Activated CD4-positive, alpha-beta T cell treated with anti-CD3 and anti-CD28 coated beads for 1 hour (primary cell): ENCODE measurements at places on chromosomes 2 and 18.
A peak's percentile ranks its signal among the peaks of the same experiment; 100 is the strongest.

- DNase-seq = no peak
Observed at GRCh38 chr2:96577501-96577900, 40.9 kb downstream of the ARID5A start.

DNA sequence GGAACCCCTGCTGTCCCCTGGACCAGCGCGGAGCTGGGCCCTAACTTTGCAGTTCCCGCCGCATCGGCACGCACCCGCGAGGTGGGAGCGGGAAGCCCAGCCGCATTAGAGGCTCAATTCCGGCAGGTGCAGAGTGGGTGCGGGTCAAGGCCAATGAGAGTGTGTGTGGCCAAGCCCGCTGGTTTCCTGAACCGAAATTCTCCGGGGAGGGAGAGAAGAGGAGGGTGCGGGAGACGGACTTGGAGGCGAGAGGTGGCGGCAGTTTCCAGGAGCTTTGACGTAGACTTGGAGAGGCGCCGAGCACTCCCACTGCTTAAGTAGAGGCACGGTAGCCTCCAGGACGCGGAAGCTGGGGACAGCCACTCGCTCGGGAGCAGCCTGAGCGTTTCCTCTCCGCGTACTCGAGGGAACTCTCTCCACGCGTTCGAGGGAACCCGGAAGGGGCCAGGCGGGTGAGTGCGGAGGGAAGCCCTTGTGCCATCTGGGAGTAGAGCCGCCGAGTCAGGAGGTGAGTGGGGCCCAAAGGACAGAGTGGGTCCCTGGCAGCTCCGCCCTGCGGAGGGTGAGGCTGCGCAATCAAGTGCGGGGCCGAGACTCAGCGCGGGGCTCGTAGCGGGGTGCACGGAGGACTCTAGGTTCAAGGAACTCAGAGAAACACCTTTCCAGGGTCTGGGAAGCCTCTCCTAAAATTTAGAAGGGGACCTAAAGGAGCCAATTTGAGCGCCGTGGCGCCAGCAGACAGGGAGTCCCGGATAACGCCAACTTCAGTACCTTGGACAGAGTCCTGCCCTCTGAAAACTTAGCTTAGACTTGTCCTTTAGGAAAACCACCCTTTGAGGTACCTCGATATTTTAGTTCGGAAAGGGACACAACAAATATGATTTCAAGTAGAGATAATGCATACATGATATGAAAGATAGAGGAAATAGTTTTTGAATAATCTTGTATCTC lies at the start of gene FAM237A:
FAM237A (plus strand) TSS at position 413 of the 951 bp plus-strand sequence. CDS start 1,750 bp downstream, outside the sequence.
- DNase-seq = no peak

GRCh38 chr2:136407952-136408318 lies 290.0 kb upstream of the CXCR4 start:
- no peak for DNase-seq

GRCh38 chr2:176479961-176480360 lies 210.7 kb downstream of the MTX2 start:
- no peak for DNase-seq

GRCh38 chr2:67103157-67103556 lies 294.0 kb upstream of the ETAA1 start:
- no peak for DNase-seq

GRCh38 chr2:148646231-148646559 lies 1.6 kb downstream of the EPC2 start:
- DNase-seq = no peak

DNA sequence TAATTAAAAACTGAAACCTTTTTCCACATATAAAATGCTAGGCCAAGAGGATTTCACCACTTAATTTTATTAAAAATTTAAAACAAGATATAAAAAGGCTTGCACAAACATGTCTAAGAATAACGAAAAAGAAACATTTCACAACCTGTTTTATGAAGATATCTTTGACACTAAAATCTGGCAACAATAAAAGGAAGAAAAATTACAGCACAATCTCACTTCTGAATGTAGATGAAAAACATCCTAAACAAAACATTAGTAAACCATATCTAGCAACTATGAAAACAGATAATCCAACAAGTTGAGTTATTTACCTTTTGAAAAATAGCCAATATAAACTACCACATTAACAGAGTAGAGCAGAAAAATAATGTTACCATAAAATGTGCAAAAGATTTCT lies 185.4 kb upstream of the MMADHC start:
- no peak for DNase-seq

DNA sequence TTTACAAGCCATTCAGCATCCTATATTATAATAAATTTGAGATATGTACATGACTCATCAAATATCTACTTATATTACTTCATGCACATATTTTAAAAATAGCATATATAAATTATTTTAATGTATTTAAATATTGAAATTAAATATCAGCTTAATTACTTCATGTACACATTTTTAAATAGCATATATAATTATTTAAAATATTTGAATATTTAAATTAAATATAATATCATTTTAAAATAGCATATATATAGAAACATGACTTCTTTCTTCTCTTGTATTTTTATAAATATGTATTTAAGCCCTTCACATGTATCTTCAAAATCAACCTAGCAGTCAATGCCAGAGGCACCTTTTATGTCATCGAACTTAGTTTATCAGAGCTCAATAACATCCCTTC lies 298.8 kb upstream of the DSEL start:
- DNase-seq = no peak

DNA sequence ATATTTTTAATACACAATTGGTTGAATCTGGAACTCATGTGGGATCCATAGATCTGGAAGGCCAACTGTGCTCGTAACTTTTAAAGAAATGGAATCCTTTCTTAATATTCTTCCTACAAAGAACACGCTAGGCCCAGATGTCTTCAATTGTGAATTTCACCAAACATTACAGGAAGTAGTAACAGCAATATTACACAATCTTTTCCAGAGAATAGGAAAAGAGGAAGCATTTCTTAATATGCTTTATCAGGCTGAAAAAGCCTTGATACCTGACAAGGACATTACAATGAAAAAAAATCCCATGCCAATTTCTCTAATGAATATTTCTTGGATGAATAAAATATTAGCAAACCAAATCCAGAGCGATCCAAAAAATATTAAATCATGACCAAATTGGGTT lies 80.3 kb upstream of the HAAO start:
- DNase-seq = no peak

- no peak for DNase-seq
Observed at GRCh38 chr18:48605408-48605845, 66.6 kb downstream of the CTIF start.

- DNase-seq = no peak
Observed at GRCh38 chr2:118089139-118089800, 999 bp downstream of the INSIG2 start.

GRCh38 chr2:47457268-47457667 lies 54.3 kb downstream of the MSH2 start:
- DNase-seq = no peak

DNA sequence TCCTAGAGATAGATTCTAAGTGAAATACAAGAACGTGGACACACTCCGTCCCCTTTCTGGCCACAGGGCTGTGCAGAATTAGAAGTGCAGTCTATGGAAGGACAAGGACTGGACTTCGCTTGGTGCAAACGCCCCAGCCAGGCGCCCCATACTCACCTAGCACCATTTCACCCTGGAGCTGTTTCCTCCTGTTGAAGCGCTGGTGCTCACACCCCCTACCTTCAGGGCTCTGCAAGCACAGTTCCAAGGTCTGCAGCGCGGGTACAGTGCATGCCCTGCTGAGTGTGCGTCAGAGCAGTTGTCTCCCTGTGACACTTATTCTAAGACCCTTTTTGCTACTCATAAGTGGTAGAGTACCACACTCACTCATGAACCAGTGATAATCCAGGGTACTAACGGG lies 3.0 kb downstream of the HPCAL1 start:
- DNase-seq = peak; percentile 38

GRCh38 chr2:54065411-54065810 lies 50.0 kb upstream of the ACYP2 start:
- no peak for DNase-seq

DNA sequence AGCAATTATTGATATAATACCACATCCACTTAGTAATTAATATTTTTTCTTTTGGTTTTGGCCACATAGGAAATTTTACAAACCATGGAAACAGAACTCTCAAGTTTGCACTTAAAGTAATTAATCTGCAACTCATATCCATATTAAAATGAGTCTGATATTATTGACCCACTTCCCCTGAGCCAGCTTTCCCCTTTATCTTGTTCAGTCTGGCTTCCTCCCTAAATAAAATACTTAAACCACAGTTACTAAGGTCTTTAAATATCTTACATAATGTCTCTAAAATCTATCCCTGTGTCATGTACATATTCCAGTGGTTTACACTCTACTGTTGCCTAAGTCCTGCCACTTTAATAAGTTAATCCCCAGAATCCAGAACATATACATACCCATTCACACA lies 564.9 kb upstream of the FSHR start:
- no peak for DNase-seq

DNA sequence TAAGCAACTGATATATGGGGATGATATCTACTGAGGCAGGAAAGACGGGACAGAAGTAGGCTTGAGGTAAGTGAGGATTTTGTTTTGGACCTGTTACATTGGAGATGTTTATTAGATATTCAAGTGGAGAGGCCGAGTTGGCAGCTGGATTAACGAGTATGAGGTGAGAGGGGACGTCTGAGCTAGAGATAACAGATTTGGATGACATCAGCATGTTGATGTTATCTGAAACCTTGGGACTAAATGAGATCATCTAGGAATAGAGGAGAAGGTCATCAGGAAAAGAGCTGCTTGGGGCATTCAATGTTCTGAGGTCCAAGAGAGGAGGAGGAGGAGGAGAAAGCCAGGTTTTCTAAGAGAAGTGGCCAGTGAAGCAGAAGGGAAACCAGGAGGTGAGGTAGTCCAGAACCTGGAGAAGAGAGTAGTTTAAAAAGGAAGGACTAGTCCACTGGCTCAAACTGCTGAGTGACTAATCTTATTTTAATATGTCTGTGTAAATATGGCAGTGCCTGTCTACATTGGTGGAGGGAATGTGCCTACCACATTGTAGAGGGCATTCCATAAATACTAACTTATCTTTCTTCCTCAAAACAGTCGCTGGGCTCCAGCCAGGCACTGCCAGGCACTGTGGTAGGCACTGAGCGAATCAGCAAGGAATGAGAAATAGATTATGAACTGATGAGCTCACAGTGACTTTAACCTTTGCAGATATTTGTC lies 488.3 kb downstream of the DLGAP1 start:
- no peak for DNase-seq

- DNase-seq = no peak
Observed at GRCh38 chr2:30161929-30162706, 15.3 kb downstream of the YPEL5 start.

DNA sequence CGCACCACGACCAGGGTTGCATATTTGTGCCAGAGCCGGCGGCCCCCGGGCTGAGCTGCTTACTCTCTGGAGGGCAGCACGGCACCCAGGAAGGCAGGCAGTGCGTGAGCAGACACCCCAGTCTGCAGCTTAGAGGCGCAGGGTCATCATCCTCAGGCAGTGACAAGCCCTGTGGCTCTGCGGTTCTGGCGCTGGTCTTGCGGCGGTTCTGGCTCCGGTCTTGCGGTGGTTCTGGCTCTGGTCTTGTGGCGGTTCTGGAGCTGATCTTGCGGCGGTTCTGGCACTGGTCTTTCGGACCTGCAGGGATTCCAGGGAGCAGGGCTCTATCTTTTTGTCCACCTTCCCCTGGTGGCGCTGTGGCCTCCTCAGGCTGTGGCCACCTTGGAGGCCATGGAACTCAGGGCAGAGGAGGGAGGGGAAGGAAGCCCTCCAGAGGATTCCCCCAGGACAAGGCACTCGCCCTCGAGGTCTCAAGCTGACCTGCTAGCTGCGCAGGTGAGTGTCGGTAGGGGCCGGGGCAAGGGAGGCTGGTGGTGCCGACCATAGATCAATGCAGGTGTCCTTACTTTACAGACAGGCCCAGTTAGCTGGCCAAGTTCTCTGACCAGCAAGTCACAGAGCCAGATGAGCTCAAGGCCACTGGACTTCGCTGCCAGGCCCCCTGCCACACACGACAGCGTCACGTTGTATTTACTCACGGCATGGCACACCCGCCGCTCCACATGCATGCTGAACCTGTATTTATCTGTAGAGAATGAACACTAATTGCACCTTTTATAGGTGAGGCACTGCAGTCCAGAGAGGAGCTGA lies 14.9 kb downstream of the ESPNL start:
- DNase-seq = no peak

- DNase-seq = no peak
Observed at GRCh38 chr2:42906557-42907411, 114.4 kb upstream of the HAAO start.

- no peak for DNase-seq
Observed at GRCh38 chr2:67709835-67710234, 312.7 kb downstream of the ETAA1 start.

DNA sequence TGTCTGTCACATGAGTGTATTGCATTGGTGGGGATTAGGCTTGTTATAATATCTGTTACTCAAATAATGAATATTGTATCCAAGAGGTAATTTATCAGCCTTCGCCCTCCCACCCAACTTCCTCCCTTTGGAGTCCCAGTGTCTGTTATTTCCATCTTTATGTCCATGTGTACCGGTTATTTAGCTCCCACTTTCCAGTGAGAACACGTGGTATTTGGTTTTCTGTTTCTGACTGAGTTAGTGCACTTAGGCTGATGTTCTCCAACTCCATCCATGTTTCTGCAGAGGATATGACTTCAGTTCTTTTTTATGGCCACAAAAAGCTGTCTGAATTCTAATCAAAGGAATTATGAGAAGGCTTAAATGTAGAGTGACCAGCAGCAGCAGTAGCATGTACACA lies 104.0 kb upstream of the ARHGAP28 start:
- DNase-seq = no peak
